Osteocyte (in vitro differentiated cells): ENCODE measurements at places on chromosomes 11 and 22. TPM values are rescaled to one million over a fixed set of nuclear protein-coding genes. Genes with fewer than 3 reads are reported as not detected.

The APLP2 gene
- 330 and 338 TPM in 2 replicates for total RNA-seq

The RCE1 gene
- 20.3 and 21.3 TPM in 2 replicates for total RNA-seq

The LRRC32 gene
- total RNA-seq = 35.6 and 39.6 TPM in 2 replicates

The HTR3A gene
- total RNA-seq = not detected in 2 replicates

The TRPC6 gene
- 40.7 and 43.8 TPM in 2 replicates for total RNA-seq

DNA sequence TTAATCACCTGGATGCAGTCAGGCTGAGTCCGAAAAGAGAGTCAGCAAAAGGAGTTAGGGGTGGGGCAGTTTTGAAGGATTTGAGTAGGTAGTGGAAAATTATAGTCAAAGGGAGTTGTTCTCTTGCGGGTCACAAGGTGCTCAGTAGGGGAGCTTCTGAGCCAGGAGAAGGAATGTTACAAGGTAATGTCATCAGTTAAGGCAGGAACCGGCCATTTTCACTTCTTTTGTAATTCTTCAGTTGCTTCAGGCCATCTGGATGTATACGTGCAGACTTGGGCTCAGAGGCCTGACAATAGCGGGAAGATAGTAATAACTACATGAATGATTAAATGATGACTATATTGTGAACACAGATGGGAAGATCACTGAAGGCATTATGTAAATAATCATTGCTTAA is 6.2 kb downstream of the SC5D start:
- DNase-seq = no peak

DNA sequence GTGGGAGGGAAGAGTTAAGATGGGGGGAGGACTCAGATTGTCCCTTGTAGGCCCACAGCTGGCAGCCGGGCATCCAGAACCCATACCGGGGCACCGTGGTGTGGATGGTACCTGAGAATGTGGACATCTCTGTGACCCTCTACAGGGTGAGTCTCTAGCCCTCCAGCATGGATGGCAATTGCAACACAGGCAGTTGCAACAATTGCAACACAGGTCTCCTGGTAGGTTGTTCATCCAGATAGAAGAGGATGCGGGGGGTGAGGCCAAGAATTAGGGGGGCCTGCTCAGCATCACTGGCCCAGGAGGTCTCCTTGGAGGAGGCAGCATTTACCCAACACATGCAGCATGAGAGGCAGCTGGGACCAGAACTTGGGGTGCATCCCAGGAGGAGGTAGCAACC is 3.4 kb downstream of the EHBP1L1 start:
- DNase-seq = no peak

GRCh38 chr11:76419896-76420295 is 24.9 kb upstream of the EMSY start:
- no peak for DNase-seq

- no peak for DNase-seq
These were observed 48.2 kb downstream of the ST3GAL4 start for GRCh38 chr11:126403658-126404057.

GRCh38 chr11:134032501-134033091 is 36.3 kb upstream of the JAM3 start:
- DNase-seq = no peak

- DNase-seq = no peak
These were observed 275.0 kb downstream of the ST3GAL4 start for GRCh38 chr11:126630488-126630887.

DNA sequence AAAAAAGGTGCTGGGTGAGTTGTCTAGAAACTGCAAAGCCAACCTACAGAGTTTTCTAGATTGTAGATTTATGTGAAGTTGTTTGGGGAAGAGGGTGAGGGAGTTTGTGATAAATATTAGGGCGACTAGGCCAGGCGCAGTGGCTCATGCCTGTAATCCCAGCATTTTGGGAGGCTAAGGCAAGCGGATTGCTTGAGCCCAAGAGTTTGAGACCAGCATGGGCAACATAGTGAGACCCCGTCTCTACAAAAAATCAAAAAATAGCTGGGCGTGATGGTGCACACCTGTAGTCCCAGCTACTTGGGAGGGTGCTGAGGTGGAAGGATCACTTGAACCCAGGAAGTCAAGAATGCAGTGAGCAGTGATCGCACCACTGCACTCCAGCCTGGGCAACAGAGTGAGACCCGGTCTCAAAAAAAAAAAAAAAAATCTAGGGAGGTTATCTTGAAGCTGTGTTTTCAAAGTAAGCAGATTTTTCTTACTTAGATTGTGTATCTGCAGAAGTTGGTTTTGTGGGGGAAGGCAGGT is 844 bp downstream of the APOL6 start:
- peak; percentile 34 for DNase-seq

DNA sequence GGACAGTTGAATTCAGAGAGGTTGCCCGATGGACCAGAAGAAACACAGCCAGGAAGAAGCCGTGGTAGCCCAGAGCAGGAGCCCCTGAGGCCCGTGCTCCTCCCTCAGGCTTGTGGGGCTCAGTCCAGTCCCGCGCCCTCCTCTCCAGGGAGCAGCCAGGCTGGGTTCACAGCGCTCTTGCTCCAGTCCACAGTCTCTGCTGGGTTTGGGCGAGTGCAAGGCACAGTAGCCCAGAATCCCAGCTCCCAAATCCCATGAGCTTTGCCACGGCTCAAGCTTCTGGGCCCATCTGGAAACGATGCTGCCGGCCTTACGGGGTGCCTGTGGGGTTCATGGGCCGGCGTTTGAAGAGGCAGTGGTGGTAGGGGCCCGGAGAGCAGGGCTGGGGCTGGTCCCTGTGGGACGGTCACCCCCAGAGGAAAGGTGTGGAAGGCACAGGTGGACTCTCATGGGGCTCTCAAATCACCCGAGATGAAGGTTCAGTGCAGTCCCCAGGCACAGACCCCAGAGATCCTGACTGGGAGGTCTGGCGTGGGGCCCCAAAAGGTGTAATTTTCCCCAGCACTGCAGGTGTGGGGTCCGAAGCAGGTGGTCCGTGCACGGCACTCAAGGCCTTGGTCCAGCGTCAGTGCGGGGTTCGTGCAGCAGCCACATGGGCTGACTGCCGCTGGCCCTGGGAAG is 30.6 kb upstream of the ATXN10 start:
- peak; percentile 71 for DNase-seq

GRCh38 chr11:116124922-116125714 is 620.9 kb upstream of the CADM1 start:
- peak; percentile 75 for DNase-seq

DNA sequence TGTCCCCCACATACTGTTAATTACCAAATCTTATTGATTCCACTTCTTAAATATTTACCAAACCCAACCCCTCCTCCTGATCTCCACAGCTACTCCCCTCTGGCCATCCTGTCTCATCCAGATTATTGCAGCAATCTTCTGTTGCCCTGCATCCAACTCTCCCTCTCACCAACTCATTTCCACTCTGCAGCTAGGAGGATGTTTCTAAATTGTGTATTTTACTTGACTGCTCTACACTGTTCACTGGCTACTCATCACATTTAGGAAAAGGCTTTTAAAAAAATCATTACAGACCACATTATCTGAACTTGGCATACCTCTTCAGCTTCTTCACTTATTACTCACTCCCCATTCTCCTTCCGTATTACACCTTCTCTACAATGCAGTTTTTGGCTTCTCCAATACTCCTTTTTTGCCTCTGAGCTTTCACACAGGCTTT is 117.9 kb downstream of the ATG16L2 start:
- no peak for DNase-seq

DNA sequence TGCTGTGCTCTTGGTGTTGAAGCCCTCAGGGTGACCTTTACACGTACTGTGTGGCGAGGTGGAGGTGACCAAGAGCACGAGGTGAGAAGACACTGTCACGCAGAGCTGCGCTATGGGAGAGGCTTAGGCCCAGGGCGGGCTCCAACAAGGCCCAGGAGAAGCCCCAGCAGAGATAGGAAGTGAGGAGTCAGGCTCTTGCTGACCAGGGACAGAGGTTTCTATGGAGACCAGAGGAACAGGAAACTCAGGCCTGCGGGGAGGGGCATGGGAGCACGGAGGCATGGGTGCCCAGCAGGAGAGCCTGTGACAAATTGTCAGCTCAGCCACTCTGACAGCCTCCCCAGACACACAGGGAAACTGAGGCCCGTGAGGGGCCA is 15.8 kb downstream of the DGKZ start:
- DNase-seq = peak; percentile 90

- DNase-seq = no peak
These were observed 65.6 kb upstream of the EIF3D start for GRCh38 chr22:36594569-36594968.

DNA sequence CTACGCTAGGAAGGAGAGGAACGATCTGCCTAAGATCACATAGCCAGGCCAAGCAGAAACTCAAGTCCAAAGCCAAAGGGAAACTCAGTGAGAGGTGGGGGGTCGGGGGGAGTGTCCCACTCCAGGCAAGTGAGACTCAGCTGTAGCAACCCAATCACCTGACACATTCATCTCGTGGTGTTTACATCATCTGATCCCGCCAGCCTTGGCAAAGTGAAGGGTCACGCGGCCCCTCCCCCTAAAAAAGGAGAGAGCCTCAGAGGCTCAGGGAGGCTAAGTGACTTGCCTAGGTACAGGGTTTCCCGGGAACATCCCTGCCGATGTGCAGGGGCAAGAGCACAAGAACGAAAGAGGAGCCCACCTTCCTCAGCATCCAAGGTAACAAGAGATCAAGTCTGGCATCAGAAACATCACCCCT is 21.5 kb downstream of the MYH9 start:
- no peak for DNase-seq
